ENCODE measurements at places on chromosomes 7 and 10.

DNA sequence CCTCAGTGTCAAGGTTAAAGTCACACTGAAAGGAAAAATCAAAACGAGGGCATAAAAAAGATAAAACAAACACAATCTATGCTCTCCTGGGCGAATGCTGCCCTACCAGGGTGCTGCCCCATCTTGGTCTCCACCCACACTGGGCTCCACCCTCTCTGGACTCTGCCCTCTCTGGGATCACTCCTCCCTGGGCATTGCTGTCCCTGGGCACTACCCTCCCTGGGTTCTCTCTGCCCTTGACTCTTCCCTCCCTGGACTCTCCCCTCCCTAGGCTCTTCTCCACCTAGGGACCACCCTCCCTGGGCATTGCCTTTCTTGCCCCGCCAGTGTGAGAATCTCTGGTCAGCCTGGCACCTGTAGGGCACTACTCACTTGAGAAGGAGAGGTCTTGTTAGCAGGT, 8.6 kb downstream of the GDF2 start:
- DNase-seq = no peak

DNA sequence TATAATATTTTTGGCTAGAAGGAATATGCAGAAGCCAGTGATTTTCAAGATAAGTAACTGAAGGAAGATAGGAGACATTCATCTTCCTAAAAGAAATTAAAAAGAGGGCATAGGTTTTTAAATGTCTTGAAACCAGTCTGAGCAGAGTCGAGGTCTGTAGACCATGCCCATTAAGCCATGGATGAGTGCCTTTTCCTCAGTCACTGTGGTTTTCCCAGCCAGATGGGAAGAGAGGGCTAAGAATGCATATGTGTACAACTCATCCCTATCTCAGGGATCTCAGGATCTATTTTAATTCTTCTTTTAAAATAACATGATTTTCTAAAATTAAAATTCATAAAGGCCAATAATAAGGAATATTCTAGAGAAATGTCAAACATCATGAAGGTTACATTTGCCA, 112.8 kb downstream of the PPP1R3A start:
- no peak for DNase-seq

- no peak for DNase-seq
These were observed 53.9 kb downstream of the NOC3L start for GRCh38 chr10:94308866-94309265.

- no peak for DNase-seq
These were observed 303.5 kb upstream of the BMPER start for GRCh38 chr7:33601884-33602283.

GRCh38 chr7:75599244-75599781, 107.2 kb downstream of the SPDYE5 start:
- DNase-seq = no peak

GRCh38 chr10:91908337-91909116, 759 bp downstream of the FGFBP3 start:
- DNase-seq = peak; percentile 76

DNA sequence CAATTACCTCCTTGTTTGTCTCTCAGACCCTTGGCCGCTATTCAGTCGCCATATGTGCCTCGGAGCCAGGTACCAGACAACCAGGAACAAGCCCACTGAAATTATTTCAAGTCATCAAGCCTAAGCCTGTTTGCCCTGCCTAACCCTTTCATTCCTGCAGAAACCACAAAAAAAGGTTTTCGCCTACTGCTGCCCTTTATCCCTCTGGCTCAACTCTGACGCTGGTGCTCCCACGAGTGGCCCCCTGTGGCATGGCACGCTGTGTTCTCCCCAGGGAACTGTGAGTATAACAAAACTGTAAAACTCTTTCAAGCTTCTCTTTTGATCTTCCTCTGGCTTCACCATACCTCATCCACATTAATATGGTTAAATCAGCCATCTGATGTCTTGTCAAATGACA, 215.7 kb upstream of the CDC14C start:
- DNase-seq = no peak

- no peak for DNase-seq
These were observed 536.6 kb downstream of the HTR7 start for GRCh38 chr10:90321132-90321816.

- DNase-seq = no peak
These were observed 137.1 kb downstream of the SLC25A13 start for GRCh38 chr7:96184783-96185182.

GRCh38 chr7:9149499-9150082, 716.2 kb downstream of the NXPH1 start:
- no peak for DNase-seq

- DNase-seq = no peak
These were observed 608.5 kb upstream of the GALNT17 start for GRCh38 chr7:70523249-70523988.
